Urothelium cell line (cell line): ENCODE measurements at places on chromosomes 13 and 19.

DNA sequence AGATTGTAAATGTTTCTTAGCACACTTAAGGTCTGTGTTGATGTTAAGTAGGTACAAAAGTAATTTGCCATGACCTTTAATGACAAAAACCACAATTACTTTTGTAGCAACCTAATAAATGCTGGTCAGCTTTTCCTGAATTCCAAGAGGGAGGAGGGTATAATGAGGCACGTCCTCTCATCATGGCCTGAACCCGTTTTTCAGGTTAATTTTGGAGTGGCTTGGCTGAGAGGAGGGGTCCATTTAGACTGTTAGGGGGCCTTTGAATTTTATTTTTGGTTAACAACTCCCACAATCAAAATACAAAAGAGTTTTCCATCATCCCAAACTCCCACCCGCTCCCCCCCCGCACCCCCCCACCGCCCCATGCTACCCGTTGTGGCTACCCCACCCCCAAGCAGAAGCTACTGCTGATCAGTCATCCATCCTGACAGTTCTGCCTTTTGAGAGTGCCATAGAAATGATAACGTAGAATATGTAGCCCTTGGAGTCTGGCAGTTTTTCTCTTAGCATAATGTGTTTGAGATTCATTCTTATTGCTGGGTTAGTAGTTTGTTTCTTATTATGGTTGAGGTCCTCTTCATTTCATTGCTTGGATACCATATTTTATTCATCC, 14.4 kb upstream of the PLEKHF1 start:
- peak; percentile 3 for DNase-seq

GRCh38 chr13:45119469-45119990, 780 bp upstream of the GTF2F2 start:
- DNase-seq: peak; percentile 12

- no peak for DNase-seq
These were observed 28.4 kb downstream of the SAE1 start for GRCh38 chr19:47158879-47159503.

DNA sequence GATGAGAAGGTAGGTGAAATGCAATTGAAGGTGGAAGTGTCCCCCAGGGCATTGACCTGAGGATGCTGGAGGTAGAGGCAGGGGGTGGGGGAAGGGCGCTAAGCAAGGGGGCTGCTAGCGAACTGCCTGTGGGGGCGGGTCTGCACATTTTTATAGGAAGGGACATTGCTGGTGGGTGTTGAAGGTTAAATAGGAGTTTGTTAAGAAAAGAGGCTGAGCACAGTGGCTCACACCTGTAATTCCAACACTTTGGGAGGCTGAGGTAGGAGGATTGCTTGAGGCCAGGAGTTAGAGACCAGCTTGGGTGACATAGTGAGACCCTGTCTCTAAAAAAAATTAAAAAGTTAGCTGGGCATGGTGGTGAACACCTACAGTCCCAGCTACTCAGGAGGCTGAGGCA, 5.5 kb upstream of the ACP4 start:
- no peak for DNase-seq

DNA sequence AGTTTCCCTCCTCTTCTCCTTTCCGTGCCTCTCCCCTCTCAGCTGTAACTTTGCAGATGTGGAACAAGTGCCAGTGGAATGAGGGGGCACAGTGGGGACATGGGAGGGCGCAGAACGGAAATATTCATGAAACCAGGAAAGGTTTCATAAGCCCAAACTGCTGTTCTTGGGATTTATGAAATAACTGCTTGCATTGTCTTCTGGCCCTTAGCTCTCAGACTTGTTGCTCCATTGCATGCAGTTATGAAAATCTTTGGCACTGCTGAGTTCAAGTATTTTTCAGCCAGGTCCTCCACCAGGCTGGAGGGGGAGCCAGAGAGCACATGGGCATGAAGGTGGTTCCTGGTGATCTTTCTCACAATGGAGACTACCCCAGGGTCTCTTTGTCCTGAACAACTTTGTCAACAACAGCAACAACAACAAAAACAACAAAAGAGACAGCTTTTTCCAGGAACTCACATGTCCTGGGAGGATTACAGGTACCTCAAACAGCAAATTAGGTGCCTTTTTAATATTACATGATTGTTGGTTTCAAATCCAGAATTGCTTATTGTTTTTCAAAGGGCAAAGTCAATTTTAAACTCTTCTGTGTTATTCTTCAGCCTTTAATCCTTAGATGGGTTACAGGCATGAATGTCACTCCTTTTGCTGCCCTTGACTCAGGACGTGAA, 1.5 kb downstream of the RGCC start:
- peak; percentile 43 for DNase-seq

GRCh38 chr13:110665491-110666254, 40.2 kb downstream of the CARS2 start:
- no peak for DNase-seq

GRCh38 chr19:32498648-32499200, 82.3 kb upstream of the PDCD5 start:
- no peak for DNase-seq

GRCh38 chr19:28701491-28701890, 511.5 kb downstream of the UQCRFS1 start:
- no peak for DNase-seq

DNA sequence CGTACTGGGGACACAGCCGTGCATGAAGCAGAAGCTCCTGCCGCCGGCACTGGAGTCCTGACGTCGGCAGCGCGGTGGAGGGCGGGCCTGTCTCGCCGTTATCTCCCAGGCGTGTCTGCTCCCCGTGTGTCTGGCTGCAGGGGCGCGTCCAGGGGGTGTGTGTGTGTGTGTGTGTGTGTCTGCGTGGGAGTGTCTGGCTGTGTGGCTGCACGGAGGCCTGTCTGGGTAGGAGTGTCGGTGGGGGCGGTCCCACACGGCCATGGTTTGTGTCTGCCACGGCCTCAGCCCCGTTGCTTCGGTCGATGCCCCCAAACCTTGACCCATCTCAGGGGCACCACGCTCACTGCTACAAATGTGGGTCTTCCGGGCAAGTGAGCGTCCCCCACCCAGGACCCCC, 18.3 kb downstream of the ARID3A start:
- no peak for DNase-seq

- DNase-seq: no peak
These were observed 5.8 kb downstream of the KIRREL2 start for GRCh38 chr19:35862528-35862927.

DNA sequence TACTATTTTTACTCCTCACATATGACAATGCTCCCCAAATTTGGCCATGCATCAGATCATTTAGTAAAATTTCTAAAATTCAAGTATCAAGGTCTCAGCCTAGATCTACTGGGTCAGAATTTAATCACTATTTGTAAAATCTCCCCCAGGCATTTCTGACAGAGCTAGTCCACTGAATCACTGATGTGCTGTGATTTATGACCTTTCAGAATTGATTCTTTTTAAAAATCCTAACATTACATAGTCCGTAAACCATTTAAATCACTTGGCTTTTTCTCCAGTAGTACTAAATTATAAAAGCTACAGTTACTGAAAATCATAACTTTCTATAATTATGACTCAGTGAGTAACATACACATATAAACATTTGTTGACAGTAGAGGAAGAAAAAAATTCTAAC, 92.8 kb upstream of the RAP2A start:
- no peak for DNase-seq

GRCh38 chr19:57282011-57282643, 1.8 kb downstream of the ZNF460 start:
- DNase-seq: no peak

DNA sequence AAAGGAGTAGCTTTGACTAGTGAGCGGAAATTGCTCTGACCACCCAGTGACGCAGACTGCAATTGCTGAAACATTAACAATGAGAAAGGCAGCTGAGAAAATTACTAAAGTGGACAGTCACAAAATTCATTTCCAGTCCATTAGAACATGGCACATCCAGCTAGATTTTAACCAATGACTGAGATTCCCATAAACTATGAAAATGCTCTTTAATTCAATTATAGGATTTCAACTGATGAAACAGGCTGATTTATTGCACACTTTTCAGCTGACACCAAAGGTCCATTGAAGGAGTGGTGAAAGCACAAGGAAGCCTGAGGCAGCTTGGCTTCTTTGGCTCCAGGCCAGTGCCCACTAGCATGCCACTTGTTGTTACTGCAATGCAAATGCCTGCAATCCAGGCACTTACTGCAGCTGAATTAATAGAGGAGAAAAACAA, 933.4 kb downstream of the SLITRK6 start:
- no peak for DNase-seq

DNA sequence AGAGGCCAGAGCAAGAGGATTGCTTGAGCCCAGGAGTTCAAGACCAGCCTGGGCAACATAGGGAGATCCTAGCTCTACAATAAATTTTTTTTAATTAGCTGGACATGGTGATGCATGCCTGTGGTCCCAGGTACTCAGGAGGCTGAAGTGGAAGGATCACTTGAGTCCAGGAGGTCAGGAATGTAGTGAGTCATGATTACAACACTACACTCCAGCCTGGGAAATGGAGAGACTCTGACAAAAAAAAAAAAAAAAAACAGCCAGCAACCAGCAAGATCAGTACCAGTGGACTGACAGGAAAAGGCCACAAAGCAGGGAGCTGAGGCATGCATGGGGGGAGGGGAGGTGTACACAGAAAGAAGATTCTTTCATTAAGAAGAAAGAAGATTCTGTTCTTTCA, 52.7 kb upstream of the RFXAP start:
- DNase-seq: peak; percentile 31

DNA sequence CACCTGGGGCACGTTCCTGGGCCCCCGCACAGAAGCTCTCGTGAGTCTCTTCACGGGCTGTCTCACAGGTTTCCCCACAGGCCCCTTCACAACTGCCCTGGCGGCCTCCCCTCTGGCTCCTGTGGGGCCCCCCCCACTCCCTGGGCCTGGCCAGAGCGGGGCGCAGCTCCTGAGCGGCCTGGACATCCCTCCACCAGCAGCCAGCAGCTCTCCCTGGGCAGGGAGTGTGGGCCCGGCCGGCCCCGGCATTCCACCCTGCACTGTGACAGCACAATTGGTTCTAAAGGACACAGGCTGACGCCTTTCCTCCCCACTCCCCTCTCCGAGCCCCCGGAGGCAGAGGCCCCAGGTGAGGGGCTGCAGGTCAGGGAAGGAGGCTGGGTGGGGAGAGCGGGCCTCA, 9.5 kb upstream of the TIMM13 start:
- DNase-seq: no peak

DNA sequence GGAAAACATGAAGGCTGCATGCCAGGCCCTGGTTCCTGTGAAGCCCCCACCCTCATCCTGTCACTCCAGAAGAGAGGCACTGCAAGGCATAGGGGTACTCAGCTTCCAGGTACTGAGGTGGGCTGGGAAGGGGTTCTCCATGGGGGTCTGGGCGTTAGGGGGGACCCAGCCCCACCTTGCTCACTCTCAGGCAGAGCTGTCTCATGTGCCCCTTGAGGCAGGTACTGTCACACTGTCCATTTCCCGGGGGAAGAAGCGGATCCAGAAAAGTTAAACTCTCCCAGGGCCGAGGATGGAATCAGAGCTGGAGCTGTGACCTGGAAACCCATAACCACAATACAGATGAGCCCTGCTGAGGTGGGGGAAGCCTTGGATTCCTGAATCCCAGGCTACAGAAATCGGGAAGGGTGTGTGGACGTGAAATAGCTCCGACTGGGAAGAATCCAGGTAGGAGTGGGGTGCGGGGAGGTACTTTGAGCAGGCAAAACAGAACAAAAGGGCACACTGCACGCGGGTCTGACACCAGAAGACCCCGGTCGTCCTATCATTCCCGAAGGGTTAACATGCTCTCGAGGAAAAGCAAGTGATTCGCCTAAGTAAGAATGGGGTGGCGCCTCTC, 540 bp upstream of the USE1 start:
- no peak for DNase-seq

- peak; percentile 7 for DNase-seq
These were observed 175.9 kb upstream of the TRPC4 start for GRCh38 chr13:38045278-38046048.

GRCh38 chr13:45595965-45596364, 19.6 kb downstream of the ERICH6B start:
- DNase-seq: no peak

DNA sequence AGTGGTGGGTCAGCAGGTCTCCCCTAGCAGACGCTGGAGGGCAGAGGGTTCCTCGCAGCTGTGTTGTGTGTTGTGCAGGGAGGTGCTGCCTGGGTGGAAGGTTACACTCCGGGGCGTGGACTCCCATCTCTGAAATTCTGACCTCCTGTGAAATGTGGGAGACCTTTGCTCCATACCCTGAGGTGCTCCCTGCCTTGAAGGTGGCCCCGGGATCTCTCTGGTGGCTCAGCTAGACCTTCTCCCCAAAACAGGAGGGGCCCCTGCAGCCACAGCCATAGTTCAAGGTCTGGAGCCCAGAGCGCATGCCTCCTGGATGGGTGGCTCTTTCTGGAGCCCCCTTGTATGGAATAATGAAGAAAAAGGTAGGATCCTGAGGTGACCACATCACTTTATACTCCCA, 70.2 kb downstream of the SOX1 start:
- DNase-seq: no peak

DNA sequence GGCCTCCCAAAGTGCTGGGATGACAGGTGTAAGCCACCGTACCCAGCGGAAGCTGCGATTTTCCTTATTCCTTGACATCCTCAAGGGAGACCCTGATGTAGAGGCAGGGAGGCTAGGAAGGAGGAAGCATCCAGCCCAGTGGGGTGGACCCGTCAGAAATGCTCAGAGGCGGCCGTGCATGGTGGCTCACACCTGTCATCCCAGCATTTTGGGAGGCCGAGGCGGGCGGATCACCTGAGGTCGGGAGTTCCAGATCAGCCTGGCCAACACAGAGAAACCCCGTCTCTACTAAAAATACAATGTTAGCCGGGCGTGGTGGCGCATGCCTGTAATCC, 11.6 kb downstream of the GZMM start:
- no peak for DNase-seq

- DNase-seq: no peak
These were observed 13.2 kb upstream of the AKAP11 start for GRCh38 chr13:42258747-42259146.

DNA sequence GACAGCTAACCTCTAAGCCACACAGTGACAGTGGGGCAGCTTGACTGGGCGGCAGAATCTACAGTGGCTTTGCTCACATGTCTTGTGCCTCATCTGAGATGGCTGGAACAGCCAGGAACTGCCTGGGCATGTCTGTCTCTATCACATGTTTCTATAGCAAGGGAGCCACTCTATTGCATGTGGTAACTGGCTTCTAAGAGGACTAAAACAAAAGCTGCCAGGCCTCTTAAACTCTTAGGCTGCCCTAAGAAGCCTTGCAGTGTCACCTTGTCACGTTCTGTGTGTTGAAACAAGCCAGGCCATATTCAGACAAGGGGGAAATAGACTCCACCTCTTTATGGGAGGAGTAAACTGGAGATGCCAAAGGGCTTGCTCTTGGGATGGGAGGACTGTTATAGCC, 122.9 kb upstream of the MAB21L1 start:
- no peak for DNase-seq

DNA sequence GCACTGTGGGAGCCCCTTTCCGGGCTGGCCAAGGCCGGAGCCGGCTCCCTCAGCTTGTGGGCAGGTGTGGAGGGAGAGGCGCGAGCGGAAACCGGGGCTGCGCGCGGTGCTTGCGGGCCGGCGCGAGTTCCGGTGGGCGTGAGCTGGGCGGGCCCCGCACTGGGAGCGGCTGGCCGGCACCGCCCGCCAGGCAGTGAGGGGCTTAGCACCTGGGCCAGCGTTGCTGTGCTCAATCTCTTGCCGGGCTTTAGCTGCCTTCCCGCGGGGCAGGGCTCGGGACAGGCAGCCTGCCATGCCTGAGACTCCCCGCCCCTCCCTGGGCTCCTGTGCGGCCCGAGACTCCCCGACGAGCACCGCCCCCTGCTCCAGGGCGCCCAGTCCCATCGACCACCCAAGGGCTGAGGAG, 405.2 kb upstream of the PRR20A start:
- DNase-seq: peak; percentile 32

GRCh38 chr13:112561478-112561877, 26.5 kb downstream of the TUBGCP3 start:
- no peak for DNase-seq

GRCh38 chr19:12944104-12944674, 1.5 kb upstream of the RAD23A start:
- no peak for DNase-seq
